NK-92 treated with Interleukin-12 subunit alpha and Interleukin-12 subunit beta, amount 100 ng/mL, for 24 hours (cell line): ENCODE measurements at places on chromosomes 5 and 9.

DNA sequence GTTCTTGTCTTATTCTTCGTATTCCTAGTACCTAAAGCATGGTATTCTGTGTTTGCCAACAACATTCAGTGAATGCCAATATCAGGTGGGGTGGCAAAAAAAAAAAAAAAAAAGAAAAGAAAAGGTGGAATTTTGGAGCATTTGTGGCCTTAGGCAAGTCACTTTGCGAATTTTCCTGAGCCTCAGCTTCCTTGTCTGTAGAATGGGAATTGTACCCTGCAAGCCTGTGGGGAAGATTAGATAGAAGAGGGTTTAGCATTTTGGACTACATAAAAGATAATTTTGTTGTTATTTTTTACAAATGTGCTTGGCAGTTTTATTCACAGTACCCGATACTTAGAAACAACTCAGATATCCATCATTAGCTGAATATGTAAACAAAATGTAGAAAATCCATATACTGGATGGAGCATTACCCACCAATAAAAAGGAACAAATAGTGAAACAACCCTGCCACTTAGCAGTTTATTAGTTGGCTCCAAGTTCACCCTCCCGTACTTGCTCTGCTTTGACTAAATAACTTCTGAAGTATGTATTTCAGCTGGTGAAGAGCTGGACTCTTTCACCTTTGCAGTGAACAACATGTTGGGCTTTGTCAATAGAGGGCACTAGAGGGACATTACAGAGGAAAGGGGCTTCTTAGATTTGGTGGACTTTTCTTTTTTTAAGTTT, 13.6 kb downstream of the UBE2D2 start:
- DNase-seq, result no peak

- DNase-seq, result no peak
Measured at GRCh38 chr5:61878471-61878870, 427.5 kb upstream of the KIF2A start.

DNA sequence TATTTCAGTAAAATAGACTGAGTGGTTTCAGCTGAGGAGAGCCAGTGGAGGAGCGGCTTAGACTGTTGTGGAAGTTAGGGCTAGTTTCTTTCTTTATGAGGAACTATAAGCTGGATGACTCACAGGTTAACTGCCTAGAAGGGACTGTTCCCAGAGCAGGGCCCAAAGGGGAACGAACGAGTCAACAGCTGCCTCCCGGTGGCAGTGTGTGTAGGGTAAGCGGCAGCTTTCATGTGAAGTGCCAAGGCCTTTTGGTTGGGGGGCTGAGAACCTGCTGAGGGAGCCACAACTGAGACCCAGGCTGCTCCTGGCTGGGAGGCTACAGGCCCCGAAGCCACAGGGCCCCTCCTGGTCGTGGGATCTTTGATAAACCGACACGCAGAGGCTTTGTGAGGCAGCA, 7.0 kb downstream of the SQSTM1 start:
- no peak for DNase-seq

DNA sequence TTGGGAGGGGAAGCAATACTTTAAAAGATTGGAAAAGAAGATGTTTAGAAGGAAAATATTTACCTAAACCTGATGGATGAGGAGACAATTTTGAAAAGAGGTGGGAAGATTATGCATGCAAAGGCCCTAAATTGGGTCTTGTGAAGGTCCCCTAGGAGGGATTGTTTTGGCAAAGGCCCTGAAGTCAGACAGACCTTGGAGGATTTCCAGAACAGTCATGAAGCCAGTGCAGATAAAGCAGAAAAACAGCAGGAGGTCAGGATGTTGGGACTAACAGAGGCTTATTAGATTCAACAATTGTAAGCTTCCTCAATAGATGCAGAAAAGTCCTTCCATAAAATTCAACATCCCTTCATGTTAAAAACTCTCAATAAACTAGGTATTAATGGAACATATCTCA, 361.0 kb upstream of the CDH6 start:
- no peak for DNase-seq

DNA sequence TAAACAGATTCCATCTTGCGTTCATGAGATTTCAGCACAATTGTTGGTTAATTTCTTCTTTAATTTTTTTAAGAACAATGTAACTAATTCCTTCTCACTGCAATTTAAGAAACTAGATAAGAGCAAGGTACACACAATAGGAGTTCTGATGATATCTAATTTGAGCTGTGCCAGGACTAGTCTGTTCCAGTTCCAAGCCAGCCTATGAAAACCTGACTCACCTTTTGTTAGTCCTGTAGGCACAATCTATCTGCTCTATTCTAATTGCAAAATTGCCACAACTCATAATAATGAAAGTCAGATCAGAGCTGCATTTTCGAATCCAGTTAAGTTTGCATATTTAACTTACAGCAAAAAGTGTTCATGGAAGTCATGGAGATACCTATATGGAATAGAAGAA, 494.1 kb upstream of the TUSC1 start:
- DNase-seq, result no peak

GRCh38 chr9:22454016-22454415, 7.4 kb downstream of the DMRTA1 start:
- DNase-seq, result no peak

GRCh38 chr5:19910136-19910535, 77.9 kb downstream of the CDH18 start:
- DNase-seq, result no peak

- no peak for DNase-seq
Measured at GRCh38 chr9:99931155-99931840, 24.8 kb downstream of the STX17 start.

- DNase-seq, result no peak
Measured at GRCh38 chr5:60086583-60086982, 193.1 kb upstream of the PDE4D start.

GRCh38 chr9:130975156-130975555, 33.8 kb upstream of the LAMC3 start:
- no peak for DNase-seq

DNA sequence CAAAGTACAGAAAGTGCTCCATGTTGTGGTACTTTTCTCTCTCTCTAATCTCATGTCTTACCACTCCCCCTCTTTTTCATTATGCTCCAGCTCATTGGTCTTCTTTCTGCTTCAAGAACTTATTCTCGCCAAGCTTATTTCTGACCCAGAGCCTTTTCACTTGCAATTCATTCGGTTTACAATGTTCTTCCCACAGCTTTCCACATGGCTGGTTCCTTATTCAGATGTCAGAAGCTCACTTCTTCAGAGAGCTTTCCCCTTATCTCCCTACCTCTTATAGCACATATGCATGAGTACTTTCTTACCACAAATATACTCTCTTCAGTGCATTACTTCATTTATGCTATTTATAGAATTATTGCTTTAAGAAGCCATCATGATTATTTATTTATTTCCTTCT, 338.8 kb upstream of the ATP10B start:
- DNase-seq, result no peak

DNA sequence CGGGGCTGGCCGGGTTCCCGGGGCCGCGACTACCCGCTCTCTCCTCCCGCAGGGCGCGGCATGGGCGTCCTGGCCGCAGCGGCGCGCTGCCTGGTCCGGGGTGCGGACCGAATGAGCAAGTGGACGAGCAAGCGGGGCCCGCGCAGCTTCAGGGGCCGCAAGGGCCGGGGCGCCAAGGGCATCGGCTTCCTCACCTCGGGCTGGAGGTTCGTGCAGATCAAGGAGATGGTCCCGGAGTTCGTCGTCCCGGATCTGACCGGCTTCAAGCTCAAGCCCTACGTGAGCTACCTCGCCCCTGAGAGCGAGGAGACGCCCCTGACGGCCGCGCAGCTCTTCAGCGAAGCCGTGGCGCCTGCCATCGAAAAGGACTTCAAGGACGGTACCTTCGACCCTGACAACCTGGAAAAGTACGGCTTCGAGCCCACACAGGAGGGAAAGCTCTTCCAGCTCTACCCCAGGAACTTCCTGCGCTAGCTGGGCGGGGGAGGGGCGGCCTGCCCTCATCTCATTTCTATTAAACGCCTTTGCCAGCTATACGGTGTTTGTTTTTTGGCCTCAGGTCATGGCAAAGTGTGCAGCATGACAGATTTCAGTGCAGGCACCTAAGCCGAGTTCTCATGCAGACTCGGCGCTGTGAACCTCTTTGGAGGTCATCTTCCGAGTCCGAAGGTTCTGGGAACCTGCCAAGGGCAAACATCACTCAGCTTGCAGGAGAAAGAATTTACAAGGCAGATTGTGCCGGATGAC, 516 bp downstream of the MRPL41 start:
- no peak for DNase-seq

DNA sequence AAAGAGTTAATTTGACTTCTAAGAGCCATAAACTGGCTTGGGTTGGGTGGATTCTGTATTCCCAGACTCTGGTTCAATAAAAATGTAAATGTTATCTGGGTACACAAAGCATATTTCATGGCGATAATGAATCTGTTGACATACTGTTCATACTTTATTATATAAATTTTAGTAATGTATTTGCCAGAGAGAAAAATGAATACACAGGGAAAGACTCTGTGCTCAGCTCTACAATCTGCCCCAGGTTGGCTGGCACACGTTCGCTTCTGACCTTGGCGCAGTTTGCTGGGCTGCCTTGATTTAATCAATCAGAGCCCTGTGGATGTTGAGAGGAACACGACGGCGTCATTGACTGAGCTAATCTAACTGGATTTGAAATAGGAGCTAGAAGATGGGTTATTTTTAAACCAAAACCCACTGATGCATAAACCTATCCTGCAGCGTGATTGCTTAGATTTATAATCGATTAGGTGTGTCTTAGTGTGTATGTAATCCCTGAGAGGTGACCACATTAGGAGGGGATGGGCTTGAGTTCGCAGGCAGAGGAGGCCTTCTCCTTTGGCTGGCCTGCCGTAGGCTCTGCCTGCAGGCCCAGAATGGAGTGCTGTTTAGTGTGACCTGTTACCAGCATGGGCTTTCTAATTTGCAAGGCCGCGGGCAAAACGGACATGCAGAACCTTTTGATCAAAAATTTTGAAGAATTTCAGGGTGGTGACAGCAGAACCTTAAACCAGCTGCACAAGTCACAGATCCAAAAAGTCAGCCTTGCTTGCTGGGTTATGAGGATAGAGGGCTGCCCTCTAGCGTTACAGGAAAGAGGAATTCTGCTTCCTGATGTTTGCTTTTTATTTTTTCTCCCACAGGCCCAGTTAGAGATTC, 3.9 kb upstream of the ADCY2 start:
- no peak for DNase-seq

DNA sequence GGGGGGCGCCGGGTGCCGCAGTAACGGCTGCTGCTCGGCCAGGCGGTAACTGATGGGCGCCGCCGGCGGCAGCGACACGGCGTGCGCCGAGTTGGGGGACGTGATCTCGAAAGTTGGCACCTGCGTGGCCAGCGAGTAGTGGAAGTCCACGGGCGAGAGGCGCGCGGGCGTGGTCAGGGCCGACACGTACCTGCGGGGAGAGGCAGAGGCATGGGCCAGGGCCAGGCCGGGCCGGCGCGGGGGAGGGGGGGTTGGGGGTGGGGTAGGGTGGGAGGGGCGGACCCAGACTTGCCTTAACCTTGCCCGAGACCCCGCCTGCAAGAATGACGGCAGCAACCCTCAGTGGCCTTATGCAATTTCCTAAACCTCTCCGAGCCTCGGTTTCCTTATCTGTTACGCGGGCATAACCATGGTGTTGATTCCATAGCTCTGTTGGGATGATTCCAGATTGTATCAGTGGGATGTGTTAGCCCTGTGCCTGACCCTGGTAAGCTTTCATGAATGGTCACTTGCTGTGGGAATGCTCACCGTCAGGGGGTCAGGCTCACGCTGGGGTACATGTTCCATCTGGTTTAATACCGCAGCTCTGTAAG, 53.0 kb downstream of the PSD2 start:
- no peak for DNase-seq

GRCh38 chr9:95143591-95144561, 173.6 kb downstream of the FANCC start:
- no peak for DNase-seq

GRCh38 chr5:100761192-100761591, 141.9 kb downstream of the ST8SIA4 start:
- no peak for DNase-seq

DNA sequence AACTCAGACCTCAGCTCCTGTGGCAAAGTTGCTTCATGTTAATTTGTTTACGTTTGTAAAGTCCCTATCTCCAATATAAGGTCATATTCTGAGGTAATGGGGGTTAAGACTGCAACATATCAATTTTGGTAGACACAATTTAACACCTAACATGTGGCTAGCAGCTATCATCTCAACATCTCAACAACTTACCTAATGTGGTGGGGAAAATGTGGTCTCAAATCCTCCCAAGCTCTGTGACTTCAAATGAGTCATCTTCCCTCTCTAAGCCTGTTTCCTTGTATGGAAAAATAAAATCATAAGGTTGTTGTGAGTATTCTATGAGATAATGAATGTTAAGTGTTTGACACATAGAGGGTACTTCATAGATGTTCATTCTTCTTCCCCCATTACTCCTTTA, 443.3 kb downstream of the CDK5RAP2 start:
- DNase-seq, result no peak

DNA sequence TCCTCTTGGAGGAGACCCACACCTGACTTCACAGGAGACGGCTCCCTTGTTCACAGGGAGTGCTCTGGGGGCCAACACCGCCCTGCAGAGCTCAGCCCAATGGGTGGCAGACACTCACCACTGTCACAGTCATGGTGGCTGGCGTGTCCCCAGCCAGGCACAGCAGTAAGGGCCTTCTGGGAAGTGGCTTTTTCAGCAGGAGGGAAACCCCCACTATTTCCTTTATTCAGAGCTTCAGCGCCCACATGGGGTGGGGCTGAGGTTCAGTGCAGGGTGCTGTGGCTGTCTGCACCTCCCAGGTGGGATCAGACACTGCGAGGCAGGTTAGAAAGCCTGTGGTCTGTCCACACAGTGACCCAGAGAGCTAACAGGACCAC, 3.6 kb upstream of the SNAPC4 start:
- peak; percentile 42 for DNase-seq

GRCh38 chr5:95178046-95178651, 106.7 kb downstream of the MCTP1 start:
- no peak for DNase-seq

GRCh38 chr9:88236511-88237478, 98.5 kb upstream of the SPATA31C2 start:
- no peak for DNase-seq

DNA sequence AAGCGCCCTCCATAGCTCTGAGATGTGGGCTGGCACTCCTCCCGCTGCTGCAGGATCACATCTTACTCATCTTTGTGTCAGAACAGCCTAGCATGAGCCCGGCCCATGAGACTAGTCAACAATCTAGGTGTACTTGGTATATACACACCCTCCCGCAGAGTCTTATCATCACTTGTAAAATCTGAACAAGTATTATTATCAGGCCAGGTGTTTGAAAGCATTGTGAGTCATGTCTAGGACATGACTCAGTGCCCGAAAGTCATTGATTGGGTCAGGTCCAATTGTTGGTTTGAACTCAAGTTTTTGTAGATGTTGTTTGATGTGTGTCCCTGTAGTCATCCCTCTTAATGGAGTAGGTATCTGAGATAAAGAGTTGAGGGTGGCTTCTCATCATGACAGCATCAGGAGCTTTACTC, 108.7 kb downstream of the CFAP90 start:
- DNase-seq, result no peak

- no peak for DNase-seq
Measured at GRCh38 chr5:570446-570845, 41.7 kb upstream of the CEP72 start.

GRCh38 chr5:4640795-4641194, 499.3 kb upstream of the ADAMTS16 start:
- no peak for DNase-seq

GRCh38 chr5:121500310-121500709, 351.4 kb upstream of the FTMT start:
- DNase-seq, result no peak

- DNase-seq, result no peak
Measured at GRCh38 chr5:133072021-133072420, 20.2 kb downstream of the HSPA4 start.
